Neural progenitor cell (in vitro differentiated cells): ENCODE measurements at places on chromosomes 2 and 18. TPM values are rescaled to one million over a fixed set of nuclear protein-coding genes. Genes with fewer than 3 reads are reported as not detected.

DNA sequence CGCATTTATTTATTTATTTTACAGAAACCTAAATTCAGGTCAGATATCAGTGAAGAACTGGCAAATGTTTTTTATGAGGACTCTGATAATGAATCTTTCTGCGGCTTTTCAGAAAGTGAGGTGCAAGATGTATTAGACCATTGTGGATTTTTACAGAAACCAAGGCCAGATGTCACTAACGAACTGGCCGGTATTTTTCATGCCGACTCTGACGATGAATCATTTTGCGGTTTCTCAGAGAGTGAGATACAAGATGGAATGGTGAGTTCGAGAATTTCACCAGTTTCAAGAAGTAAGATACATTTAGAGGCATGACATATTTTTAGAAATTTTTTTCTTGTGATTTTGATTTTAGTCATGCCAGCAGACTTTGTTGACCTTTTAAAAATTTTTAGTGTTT, 4.6 kb downstream of the CDCA7 start:
- peaks cover 17% of the 10 kb centered on the region for H3K36me3 ChIP-seq
- H3K27me3 ChIP-seq: no peaks in the 10 kb centered on the region
- no peak overlapping the region for H3K4me3 ChIP-seq
- H3K27ac ChIP-seq: no peak overlapping the region
- peaks cover 2% of the 10 kb centered on the region for H3K4me1 ChIP-seq
- no peak for DNase-seq

DNA sequence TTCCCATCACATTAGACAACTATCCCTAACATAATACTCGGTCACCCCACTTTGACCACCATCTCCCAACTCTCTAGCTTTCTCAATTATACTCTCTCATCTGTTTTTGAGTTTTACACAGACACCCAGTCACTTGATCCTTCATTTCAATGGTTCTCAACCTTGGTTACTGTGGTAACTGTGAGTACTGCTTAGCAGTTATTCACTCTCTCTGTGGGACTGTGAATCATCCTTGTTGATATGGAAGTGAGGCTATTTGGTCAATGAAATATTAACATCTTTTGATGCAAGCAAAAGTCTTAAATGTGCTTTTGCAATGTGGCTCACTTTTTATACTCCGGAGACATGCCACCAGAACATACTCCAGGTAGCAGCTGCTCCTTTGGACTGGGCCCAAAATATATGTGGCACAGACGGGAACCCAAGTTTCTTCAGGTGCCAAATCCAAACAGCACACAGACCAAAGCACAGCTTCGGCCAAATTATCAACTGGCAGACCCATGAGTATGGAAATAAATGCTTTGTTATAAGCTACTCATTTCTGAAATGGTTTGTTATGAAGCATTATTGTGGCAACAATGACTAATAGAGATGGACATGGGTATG, 75.0 kb upstream of the SLC25A52 start:
- no peak overlapping the region for H3K27ac ChIP-seq
- no peak for DNase-seq
- no peaks in the 10 kb centered on the region for H3K4me1 ChIP-seq
- H3K27me3 ChIP-seq: no peaks in the 10 kb centered on the region
- H3K36me3 ChIP-seq: peaks cover 25% of the 10 kb centered on the region
- no peak overlapping the region for H3K4me3 ChIP-seq

PLEKHH2 gene
- 7.9 and 11.2 TPM in 2 replicates for total RNA-seq

- no peak overlapping the region for H3K27ac ChIP-seq
- peak; percentile 33 for DNase-seq
- no peak overlapping the region for H3K4me3 ChIP-seq
- H3K4me1 ChIP-seq: peaks cover 18% of the 10 kb centered on the region
These were observed 128.0 kb downstream of the SPP2 start for GRCh38 chr2:234178330-234179030.

NT5DC4 gene
- total RNA-seq: not detected in 2 replicates

DNA sequence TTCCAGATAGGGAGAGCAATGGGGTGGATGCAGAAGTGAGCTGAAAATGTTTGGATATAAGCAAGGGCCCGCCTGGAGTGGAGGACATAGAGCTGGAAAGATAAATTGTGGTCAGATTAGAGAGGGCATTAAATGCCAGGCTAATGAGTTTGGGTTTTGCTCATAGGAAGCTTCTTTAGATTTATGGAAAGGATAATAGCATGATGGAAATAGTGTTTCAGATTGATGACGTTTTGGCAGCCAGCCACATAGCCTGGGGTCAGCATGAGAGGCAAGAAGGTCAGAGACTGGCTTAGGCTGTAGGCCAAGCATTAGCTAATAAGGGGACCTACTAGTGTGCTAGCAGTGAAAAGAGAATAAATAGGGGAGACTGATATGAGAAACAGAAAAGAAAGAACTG, 321.6 kb downstream of the STK39 start:
- DNase-seq: no peak
- H3K27me3 ChIP-seq: no peaks in the 10 kb centered on the region
- no peaks in the 10 kb centered on the region for H3K36me3 ChIP-seq
- peaks cover 18% of the 10 kb centered on the region for H3K4me1 ChIP-seq
- no peak overlapping the region for H3K27ac ChIP-seq
- no peak overlapping the region for H3K4me3 ChIP-seq

DNA sequence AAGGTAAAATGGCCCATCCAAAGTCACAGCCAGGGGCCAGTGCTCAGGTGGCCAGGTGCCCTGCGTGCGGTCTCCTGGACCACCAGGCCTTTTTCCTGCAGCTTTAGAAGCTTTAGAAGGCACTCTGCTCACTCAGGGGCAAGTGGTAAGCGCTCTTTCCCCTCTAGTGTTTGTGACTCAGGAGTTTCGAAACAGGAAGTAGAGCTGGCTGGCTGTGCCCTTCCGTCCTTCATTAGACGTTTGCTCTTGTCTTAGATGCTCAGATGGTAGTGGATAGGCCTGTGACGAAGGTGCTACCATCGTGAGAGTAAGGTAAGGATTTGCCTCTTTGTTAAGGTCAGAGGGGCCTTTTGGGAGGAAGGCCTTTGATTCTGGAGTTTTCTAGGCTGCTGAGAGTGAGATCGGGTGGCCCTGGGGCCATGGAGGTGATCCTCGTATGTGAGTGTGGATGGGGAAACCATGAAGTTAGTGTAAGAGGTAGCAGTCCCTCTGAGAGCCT, at the start of gene CASP8:
CASP8 (plus strand) TSS at position 235 of the 499 bp plus-strand sequence. CDS start 5,951 bp downstream, outside the sequence.
- H3K4me1 ChIP-seq: peaks cover 11% of the 10 kb centered on the region
- DNase-seq: no peak
- no peaks in the 10 kb centered on the region for H3K27me3 ChIP-seq

GRCh38 chr18:13585379-13586153, 140.8 kb downstream of the FAM210A start:
- no peaks in the 10 kb centered on the region for H3K4me1 ChIP-seq
- no peak for DNase-seq
- H3K27ac ChIP-seq: no peak overlapping the region
- H3K27me3 ChIP-seq: no peaks in the 10 kb centered on the region
